Activated CD4-positive, alpha-beta T cell treated with anti-CD3 and anti-CD28 coated beads, Interleukin-2, amount 50 U/mL, for 16 hours (primary cell): ENCODE measurements at places on chromosomes 16 and 17.

DNA sequence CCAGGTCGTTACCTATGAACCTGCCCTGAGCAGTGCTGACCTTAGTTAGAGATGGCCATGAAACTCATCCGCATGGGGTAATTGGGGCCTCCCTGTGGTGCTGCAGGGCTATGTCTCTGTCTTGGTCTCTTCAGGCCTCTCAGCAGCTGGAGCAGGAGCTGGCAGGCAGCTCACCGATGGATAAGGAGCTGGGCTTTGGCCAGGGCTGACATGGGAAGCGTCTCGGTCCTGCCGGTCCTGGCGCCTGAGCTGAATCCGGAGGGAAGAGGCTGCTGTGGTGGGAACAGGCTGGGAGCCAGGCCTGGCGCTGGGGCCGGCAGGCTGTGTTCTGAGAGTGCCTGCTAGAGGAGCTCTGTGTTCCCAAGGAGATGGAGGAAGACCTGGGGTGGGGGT lies 10.1 kb downstream of the IL32 start:
- peak; percentile 43 for DNase-seq

GRCh38 chr17:20955427-20956323 lies 87.1 kb downstream of the USP22 start:
- no peak for DNase-seq

DNA sequence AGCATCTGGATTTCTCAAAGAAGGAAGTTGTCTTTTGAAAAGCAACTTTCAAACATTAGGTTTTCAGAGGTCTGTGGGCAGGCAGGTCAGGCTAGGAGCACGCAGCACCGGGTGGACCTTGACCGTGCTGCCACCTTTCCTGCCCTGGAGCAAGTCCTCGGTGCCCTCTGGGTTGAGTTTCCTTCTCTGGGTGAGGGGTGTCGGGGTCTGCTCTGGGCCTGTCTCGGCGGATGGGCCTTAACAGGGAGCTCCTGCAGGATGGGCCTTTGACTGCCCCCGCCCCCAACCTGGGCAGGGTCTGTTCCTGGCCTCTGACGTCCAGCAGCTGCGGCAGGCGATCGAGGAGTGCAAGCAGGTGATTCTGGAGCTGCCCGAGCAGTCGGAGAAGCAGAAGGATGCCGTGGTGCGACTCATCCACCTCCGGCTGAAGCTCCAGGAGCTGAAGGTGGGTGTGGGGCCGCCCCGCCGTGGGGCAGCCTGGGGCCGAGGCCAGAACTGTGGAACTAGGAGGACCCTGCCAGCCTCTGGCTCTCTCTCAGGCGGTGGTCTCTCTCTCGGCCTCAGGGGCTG lies 8.7 kb downstream of the DEF8 start:
- DNase-seq: no peak

DNA sequence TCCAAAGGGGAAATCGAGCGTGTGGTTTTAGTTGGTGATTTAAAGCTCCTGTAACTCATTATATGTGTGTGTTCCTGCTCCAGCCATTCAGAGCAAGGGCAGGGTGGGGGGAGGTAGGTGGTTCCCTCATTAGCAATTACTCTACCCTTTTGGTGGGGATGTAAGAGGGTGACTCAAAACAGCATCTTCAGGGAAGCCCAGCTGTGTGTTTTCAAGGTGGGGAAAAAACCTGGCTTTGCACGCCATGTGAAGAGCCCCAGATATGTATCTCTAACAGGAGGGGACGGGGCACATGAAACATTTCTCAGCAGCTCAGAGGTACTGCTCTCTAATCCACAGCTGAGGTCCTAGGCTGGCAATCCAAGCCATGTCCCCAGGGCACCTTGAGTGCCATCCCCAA lies 241.3 kb upstream of the ZFHX3 start:
- peak; percentile 27 for DNase-seq

DNA sequence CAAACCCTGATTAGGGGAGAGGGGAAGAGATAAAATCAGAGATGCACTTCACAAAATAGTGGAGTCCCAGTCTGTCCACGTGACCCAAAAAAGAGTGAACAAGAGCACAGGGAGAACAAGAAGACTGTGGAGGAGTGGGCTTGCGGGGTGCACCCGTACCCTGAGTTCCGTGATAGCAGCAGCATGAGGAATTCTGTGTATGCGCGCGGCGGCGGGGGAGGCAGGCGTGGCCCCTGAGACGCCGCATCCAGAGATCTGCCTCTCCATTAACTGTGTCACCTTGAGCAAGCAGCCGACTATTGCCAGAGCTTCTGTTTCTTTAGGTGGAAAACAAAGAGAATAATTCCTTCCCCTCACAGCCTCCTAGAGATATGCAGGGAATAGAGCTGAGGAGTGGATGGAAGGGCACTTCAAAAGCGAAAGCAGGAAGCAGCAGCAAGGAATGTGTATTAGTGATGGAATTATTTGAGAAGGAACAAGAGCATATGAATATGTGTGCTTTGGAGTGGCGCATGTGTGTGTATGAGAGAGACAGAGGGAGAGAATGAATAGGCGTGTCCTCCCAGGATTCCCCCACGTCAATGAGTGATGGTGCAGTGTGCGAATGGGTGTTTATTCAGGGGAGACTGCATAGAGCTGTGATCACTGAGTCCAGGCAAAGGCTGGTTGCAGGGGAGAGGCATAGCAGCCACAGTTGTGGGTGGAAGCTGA lies 10.4 kb upstream of the SOX9 start:
- DNase-seq: no peak
